ENCODE measurements at places on chromosomes 2 and 18.

- no peak for DNase-seq
Observed at GRCh38 chr2:65374575-65374974, 57.8 kb downstream of the SPRED2 start.

DNA sequence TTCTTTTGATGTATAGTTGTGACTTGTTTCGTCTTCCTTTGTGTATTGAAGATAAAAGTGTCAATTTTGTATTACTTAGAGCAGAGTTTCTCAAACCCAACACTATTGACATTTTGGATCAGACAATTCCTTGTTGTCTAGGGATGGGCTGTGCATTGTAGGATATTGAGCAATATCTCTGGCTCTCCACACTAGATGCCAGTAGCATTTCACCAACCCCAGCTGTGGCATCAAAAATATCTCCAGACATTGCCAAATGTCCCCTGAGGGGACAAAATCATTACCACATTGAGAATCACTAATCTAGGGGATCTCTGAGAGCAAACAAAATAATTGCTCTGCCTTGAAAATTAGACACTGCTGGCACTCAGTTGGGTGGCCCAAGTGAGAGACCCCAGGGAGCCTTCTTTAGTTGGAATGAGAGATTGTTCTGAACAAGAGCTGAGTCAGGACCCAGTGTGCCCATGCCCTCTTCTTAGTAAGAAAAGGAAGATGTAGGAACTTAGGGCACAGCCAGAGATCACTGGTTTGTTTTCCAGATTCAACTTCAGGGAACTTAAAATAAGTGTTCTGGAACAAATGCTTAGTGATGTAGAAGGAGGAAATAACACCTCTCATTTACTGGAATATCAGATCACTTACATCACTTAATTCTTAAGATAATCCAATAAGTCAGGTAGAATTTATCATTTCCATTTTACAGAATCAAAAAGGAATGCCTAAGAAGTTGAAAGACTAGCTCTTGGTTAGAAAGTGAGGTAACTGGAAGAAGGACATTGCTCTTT is 466.6 kb upstream of the TNP1 start:
- DNase-seq, result no peak

- DNase-seq, result no peak
Observed at GRCh38 chr2:183759033-183759432, 634.8 kb downstream of the NUP35 start.

DNA sequence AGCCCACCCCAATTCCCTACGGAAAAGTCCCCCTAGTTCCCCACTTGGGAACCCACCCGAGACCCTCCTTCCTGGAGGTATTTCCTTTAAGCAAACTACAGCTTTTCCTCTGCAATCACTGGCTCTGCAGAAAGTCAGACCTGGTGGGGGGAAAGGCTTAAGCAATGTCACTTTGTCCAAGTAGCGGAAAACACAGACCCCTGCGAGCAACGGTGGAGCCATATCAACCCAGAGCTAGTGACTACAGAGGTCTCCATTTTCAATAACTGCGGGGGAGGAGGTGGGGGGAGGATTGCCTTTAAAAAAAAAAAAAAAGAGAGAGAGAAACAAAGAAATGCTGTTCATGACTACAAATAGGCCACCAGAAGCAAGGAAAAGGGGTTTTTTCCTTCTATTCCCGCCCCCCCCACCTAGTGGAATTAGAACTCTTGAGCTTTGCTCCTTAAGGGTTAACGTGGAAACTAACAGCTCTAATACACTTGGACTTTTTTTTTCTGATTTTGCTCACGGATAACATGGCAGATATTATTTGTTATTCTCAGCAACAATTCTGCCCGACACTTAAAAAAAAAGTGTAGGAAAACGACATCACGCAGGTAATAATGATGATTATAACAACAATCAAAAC is 1.1 kb upstream of the FRZB start:
- no peak for DNase-seq

GRCh38 chr18:69490813-69491212 is 90.1 kb downstream of the DOK6 start:
- no peak for DNase-seq

- no peak for DNase-seq
Observed at GRCh38 chr2:184357033-184357432, 241.3 kb upstream of the ZNF804A start.

DNA sequence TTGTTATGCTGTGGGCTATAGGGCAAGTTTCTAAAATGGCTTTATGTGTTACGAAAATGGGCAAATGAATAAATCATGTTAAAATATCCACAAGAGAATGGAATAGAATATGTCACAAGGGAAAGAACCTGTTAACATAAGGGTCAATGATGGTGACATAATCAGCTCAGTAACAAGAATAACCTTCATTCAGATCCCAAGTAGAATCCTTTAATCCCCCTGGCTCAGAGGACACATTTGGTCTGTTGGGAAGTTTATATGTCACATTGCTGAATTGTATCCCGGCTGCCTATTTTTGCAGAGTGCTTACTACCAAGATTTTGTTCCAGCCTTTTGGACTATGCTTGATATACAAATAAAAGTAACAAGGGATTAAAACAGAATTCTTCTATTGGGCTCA is 13.1 kb upstream of the LGALSL start:
- DNase-seq, result no peak

Measured in smooth muscle cell of the brain vasculature (primary cell).